ENCODE measurements at places on chromosomes 6 and 20.
A peak's percentile ranks its signal among the peaks of the same experiment; 100 is the strongest.

- DNase-seq = no peak
Observed at GRCh38 chr6:45184040-45184439, 144.1 kb upstream of the RUNX2 start.

DNA sequence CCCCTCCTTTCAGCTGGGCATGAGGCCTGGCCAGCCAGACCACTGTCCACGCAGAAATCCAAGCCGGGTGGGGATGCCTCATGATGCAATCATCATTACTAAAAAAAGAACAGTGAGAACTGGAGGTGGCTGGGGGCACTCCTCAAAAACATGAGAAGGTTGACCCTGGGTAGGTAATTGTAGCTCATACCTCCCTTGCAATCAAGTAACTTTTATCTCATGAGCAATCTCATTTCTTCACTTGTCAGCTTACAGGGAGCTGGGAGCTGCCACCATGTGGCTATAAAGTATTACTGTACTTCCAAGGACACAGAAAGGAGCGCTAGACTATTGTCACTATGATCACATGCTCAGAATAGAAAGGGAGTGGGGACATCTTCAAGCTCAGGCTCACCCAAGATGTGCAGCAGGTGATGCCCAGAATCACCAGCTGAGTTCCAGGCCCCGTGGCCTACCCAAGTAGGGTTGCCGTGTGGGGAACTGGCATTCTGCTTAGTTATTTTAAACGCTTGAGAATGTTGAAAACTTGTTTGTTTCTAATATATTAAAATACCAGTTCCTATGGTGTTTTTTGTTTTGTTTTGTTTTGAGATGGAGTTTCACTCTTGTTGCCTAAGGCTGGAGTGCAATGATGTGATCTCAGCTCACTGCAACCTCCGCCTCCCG lies 3.0 kb upstream of the CDH26 start:
- no peak for DNase-seq

GRCh38 chr20:36917943-36918342 lies 33.6 kb downstream of the SAMHD1 start:
- DNase-seq = no peak

GRCh38 chr6:144416244-144416643 lies 131.1 kb downstream of the UTRN start:
- no peak for DNase-seq

- no peak for DNase-seq
Observed at GRCh38 chr20:8398263-8399051, 266.4 kb downstream of the PLCB1 start.

DNA sequence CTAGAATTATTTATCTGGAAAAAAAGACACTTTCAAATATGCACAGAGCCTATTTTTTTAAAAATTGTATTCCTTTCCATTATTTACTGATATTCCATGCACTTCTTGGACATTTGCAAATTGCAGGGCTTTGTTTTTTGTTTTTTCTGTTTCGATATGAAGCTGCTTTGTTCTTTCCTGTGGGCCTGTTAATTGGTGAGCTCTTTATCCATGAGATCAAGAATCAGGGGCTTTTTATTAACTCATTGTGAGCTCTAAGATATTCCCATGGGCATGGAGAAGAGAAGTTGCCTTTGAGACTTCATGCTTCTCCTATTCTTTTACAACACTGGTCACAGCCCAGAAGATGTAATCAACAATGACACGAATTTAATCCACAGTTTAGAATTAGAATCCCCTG lies 145.1 kb downstream of the SAMD5 start:
- DNase-seq = no peak

DNA sequence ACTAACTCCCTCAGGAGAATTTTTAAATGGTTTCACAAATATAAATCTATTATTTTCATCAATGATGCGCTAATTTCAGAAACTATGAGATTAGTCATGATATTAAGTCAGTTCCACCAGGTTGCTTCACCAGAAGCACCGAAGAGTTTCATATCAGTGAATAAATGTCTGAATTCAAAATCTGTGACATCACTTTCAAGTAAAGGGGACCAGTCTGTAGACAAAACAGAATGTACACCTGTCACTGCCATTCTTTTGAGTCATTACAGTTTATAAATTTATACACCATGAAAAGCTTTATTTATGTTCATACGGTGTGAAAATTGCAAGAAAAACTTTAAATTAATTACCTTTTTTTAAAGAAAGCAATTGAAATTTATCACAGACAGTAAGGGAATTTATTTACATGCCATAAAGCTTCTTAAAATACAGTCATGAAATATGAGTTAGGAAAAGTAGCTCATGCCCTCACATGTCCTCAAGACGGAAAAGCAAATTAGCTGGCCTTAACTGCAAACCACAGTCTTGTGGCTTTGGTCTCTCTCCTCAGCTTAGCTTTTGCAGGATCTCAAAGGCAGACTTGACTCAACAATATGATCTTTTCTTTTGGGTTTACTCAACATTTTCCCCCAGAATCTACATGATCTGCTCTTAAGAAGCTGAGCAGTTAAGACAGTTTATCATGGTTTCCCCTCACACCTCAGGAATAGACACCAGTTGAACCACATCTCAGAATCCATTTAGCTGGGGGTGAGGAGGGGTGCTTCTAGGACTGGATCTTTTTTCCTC lies 177.7 kb upstream of the MCHR2 start:
- peak; percentile 51 for DNase-seq

GRCh38 chr6:144319211-144319610 lies 34.1 kb downstream of the UTRN start:
- no peak for DNase-seq
